ENCODE measurements at places on chromosomes 2 and 18. TPM values are rescaled to one million over a fixed set of nuclear protein-coding genes. Genes with fewer than 3 reads are reported as not detected.

- H3K4me1 ChIP-seq: no peaks in the 10 kb centered on the region
- no peak for DNase-seq
- no peak overlapping the region for H3K4me3 ChIP-seq
- no peaks in the 10 kb centered on the region for H3K36me3 ChIP-seq
- no peak overlapping the region for H3K27ac ChIP-seq
Measured at GRCh38 chr18:68840554-68841263, 42.8 kb downstream of the CCDC102B start.

- no peak overlapping the region for H3K4me3 ChIP-seq
- DNase-seq: no peak
- H3K27ac ChIP-seq: no peak overlapping the region
- peaks cover 15% of the 10 kb centered on the region for H3K4me1 ChIP-seq
- no peaks in the 10 kb centered on the region for H3K27me3 ChIP-seq
- no peaks in the 10 kb centered on the region for H3K36me3 ChIP-seq
Measured at GRCh38 chr18:10523544-10523943, 2.3 kb upstream of the NAPG start.

GRCh38 chr18:39348757-39349156, 1783.2 kb upstream of the CELF4 start:
- no peak for DNase-seq
- no peak overlapping the region for H3K4me3 ChIP-seq
- H3K36me3 ChIP-seq: no peaks in the 10 kb centered on the region
- no peaks in the 10 kb centered on the region for H3K27me3 ChIP-seq
- no peaks in the 10 kb centered on the region for H3K4me1 ChIP-seq
- no peak overlapping the region for H3K27ac ChIP-seq

GRCh38 chr2:44392338-44392943, 30.7 kb downstream of the CAMKMT start:
- DNase-seq: peak; percentile 24
- no peak overlapping the region for H3K4me3 ChIP-seq
- H3K36me3 ChIP-seq: no peaks in the 10 kb centered on the region

DNA sequence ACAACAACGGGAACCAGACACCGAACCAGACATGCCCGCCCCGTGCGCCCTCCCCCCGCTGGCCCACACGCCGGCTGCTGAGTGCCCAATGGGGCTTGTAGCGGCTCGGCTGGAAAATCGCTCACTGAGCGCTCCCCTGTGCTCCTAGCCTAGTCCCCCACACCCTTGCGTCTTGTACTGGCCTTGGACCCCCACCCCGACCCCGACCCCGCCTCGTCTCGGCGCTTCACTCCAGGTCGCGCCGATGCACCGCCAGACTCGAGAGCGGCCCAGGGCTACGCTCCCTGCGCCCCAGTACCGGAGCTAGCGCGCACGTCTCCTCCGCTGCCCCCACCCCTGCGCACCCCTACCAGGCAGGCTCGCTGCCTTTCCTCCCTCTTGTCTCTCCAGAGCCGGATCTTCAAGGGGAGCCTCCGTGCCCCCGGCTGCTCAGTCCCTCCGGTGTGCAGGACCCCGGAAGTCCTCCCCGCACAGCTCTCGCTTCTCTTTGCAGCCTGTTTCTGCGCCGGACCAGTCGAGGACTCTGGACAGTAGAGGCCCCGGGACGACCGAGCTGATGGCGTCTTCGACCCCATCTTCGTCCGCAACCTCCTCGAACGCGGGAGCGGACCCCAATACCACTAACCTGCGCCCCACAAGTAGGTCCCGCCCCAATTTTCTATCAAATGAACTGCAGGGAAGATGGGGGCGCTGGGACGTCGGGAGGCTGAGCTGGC, 1.5 kb downstream of the GAD1 start:
- H3K4me3 ChIP-seq: peak overlapping the region; percentile 66
- peaks cover 64% of the 10 kb centered on the region for H3K4me1 ChIP-seq

- no peak overlapping the region for H3K4me3 ChIP-seq
- no peaks in the 10 kb centered on the region for H3K36me3 ChIP-seq
- peaks cover 34% of the 10 kb centered on the region for H3K4me1 ChIP-seq
- H3K27ac ChIP-seq: peak overlapping the region; percentile 30
- DNase-seq: no peak
- no peaks in the 10 kb centered on the region for H3K27me3 ChIP-seq
Measured at GRCh38 chr2:239955989-239956817, 68.9 kb downstream of the NDUFA10 start.

The PLGLB1 gene
- 1.4 TPM for total RNA-seq

- peaks cover 3% of the 10 kb centered on the region for H3K4me1 ChIP-seq
- no peak for DNase-seq
- H3K27me3 ChIP-seq: no peaks in the 10 kb centered on the region
- H3K27ac ChIP-seq: no peak overlapping the region
Measured at GRCh38 chr18:36188916-36189315, 1.6 kb downstream of the MOCOS start.

DNA sequence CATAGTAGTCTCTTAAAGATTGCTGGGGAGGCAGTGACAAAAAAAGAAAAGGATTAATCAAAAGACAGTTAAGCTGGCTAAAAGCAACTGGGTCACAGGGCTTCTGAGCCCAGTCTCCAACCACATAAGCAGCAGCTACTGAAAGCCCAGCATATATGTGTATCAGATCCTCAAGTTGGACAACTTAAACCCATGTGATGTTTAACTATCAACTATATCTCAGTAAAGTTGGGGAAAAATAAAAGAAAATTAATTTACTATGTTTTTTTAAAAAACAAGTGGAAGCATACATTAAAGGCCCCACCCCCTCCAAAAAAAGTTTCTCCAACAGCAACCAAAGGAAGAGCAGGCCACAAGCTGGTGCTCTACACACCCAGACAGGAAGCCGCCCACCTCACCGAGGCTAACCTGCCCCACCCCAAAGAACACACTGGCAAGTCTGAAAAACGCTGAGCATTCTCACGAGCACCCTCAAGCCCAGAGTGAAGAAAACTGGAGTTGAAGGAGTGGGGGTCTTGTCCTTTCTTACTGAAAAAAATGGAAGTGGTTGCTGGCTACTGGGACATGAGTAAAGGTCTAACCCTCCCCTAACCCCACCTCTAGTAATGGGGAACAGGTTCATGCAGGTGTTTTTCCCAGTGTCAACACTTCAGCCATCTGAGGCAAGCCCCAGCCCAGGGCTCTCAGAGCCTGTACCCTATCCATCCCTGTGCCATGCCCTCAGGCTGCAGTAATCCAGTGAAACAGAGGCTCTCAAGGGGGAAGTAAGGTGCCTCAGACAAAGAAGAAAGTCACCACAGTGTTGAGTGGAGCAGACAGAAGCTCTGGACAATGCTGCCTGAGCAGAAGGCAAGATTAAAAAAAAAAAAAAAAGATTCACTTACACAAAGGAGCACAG, 106.3 kb downstream of the GYPC start:
- H3K27me3 ChIP-seq: no peaks in the 10 kb centered on the region
- H3K27ac ChIP-seq: no peak overlapping the region
- no peaks in the 10 kb centered on the region for H3K4me1 ChIP-seq
- no peak for DNase-seq
- no peaks in the 10 kb centered on the region for H3K36me3 ChIP-seq

The CXCR1 gene
- total RNA-seq: 0.96 TPM

- no peak overlapping the region for H3K4me3 ChIP-seq
- H3K27ac ChIP-seq: no peak overlapping the region
- no peaks in the 10 kb centered on the region for H3K4me1 ChIP-seq
- no peaks in the 10 kb centered on the region for H3K27me3 ChIP-seq
- H3K36me3 ChIP-seq: no peaks in the 10 kb centered on the region
Measured at GRCh38 chr2:10141736-10142639, 19.4 kb downstream of the RRM2 start.

The LBX2 gene
- total RNA-seq: 0.36 TPM

DNA sequence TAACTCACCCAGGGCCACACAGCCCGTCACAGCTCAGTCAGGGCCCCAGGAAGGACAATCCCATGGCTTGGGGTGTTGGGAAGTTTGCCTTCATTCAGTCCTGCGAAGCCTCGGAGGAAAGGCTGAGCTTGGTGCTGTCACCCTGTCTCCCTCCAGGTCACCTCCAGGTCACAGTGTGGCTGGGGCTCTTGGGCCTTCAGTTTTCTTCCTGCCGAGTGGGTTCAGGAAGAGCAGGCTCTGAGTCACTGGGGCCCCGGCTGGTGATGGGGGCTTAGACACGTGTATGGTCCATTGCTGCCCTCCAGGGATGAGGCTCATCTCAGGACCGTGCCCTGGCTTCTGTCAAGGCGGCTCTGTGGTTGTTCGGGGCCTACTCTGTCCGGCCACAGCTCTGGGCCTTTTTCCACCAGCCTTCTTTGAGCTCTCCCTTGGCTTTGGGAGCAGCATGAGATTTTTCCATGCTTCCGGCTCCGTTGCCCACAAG, 118.6 kb downstream of the INHBB start:
- H3K4me3 ChIP-seq: no peak overlapping the region
- DNase-seq: no peak
- H3K27ac ChIP-seq: no peak overlapping the region
- no peaks in the 10 kb centered on the region for H3K27me3 ChIP-seq

DNA sequence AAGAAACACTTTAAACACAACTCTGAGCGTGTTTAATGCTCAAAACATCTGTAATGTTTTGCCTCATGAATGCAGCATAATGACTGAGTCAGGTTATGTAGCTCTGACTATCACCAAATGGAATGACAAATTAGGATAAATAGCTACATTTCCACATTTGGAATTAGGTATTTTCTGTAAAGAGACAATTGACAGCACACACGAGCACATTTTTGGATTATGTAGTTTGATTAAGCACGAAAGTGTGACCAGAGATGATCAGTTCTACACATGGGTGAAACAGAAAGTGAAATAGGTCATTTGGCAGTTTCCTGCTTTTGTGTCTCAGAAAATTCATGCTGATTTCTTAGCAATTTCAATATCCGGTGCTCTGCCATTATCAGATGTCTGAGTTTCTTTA, 29.0 kb downstream of the LPIN1 start:
- H3K27me3 ChIP-seq: no peaks in the 10 kb centered on the region
- H3K27ac ChIP-seq: peak overlapping the region; percentile 50
- no peak overlapping the region for H3K4me3 ChIP-seq

The CAVIN2 gene
- total RNA-seq: 18.1 TPM

- no peak overlapping the region for H3K4me3 ChIP-seq
- no peaks in the 10 kb centered on the region for H3K4me1 ChIP-seq
- H3K27ac ChIP-seq: no peak overlapping the region
- peaks cover 6% of the 10 kb centered on the region for H3K27me3 ChIP-seq
Measured at GRCh38 chr2:238875471-238876231, 27.8 kb downstream of the TWIST2 start.

The TMEM200C gene
- 0.08 TPM for total RNA-seq

DNA sequence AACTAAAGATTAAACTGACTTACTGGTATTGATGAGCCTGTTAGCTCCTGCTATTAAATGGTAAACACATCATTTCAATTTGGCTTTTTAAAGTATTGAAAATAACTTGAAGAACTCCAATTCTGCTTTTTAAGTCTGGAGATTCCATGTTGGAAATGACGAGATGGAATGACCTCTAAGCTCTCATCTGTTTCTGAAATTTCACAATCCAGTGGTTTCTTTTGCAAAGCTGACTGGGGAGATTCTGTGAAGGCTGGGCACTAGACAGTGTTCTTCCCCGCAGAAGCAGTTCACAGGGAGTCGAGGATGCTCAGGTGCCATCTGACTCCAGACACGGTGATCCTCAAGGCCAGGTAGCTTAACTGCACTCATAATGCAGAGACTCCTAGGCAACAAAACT, 44.7 kb downstream of the DHRS9 start:
- no peak overlapping the region for H3K4me3 ChIP-seq
- H3K27ac ChIP-seq: no peak overlapping the region
- H3K27me3 ChIP-seq: no peaks in the 10 kb centered on the region
- H3K4me1 ChIP-seq: no peaks in the 10 kb centered on the region
- no peaks in the 10 kb centered on the region for H3K36me3 ChIP-seq

The MC2R gene
- not detected for total RNA-seq

DNA sequence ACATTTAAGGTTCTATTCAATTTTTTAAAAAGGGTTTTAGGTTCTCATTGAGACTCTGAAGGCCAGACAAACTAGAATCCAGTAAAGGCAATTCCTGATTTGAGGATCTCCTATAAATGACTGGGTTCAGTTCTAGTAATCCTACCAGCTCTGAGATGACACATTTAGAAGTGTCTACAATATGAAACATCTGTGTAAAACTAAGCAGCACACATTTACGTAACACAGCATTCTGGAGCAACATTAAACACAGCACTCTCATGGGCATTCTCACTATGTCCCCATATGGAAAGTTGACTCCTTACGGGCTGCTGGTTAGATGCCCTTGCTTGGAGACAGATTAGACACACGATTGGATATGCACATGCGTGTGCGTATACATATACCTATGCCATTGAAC, 114.4 kb downstream of the ZNF385B start:
- no peak overlapping the region for H3K4me3 ChIP-seq
- no peak for DNase-seq
- no peaks in the 10 kb centered on the region for H3K4me1 ChIP-seq
- H3K27ac ChIP-seq: no peak overlapping the region
- H3K27me3 ChIP-seq: no peaks in the 10 kb centered on the region

DNA sequence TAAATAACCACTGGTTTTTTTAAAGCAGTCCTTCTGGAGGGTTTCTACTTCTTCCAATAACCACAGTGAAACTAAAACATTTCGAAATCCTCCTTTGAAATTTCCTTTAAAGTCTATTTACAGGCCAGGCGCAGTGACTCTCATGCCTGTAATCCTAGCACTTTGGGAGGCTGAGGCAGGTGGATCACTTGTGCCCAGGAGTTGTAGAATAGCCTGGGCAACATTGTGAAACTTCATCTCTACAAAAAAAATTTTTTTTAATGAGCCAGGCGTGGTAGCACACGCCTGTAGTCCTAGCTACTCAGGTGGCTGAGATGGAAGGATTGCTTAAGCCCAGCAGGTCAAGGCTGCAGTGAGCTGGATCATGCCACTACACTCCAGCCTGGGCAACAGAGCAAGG, 15.2 kb downstream of the KIDINS220 start:
- no peaks in the 10 kb centered on the region for H3K27me3 ChIP-seq
- peaks cover 43% of the 10 kb centered on the region for H3K4me1 ChIP-seq
- peaks cover 54% of the 10 kb centered on the region for H3K36me3 ChIP-seq
- DNase-seq: no peak

DNA sequence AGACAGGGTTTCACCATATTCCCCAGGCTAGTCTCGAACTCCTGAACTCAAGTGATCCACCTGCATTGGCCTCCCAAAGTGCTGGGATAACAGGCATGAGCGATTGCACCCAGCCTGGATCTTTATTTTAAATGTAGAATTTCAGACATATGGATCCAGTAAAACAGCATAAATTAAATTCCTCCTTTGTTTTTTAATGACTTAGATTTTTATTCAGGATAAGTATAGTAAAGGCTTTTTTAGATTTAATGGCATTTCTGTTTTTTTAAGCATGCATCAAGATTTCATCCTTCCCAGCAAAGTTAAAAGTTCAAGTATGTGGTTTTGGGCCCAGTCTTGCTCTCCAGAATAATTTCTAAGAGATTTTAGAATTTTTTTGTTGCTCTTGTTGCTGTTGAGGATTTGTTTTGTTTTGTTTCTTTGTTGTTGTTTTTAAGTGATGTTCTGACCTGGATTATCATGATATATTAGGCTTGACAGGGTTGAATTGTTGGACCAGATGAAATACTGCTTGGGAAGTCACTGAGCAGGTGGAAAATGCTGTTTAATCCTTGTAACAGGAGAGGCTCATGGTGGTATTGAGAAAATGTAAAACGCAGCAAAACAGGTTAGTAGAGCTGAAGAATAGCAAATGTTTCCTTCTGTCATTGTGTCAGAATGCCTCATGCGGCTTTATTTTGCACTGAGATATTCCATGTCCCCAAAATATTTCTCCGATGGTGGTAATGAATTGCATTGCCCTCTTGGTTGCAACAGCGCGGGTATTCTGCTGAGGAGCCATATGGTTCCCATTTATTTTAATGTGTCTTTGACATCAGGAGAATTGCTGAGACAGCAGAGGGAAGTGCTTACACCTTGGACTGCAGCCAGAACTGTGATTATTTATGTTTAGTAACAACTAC, 147.9 kb downstream of the GALNT3 start:
- H3K4me3 ChIP-seq: no peak overlapping the region
- H3K4me1 ChIP-seq: no peaks in the 10 kb centered on the region
- H3K27me3 ChIP-seq: no peaks in the 10 kb centered on the region
- DNase-seq: no peak
- no peak overlapping the region for H3K27ac ChIP-seq
- H3K36me3 ChIP-seq: no peaks in the 10 kb centered on the region

The SEPTIN10 gene
- 32.3 TPM for total RNA-seq
